ENCODE measurements at places on chromosomes 3 and 15.

DNA sequence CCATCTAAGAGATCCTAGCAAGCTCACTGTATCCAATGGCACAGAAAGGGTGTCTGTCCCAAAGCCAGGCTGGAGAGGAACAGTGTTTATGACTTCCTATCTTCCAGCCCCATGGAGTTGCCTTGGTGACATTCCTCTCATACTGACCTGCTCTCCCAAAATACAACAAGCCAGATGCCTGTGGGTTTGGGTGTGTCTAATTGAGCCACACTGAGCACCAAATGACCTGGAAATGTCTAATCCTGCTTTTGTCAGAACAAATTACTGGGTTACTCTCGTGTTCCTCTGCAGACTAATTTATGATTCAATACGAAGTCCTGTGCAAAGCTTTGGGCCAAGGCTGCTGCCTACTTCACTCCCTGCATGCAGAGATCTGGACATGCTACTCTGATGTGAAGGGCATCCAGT, 98.1 kb upstream of the STRIT1 start:
- DNase-seq, result no peak

- DNase-seq, result no peak
Measured at GRCh38 chr15:86392296-86392695, 312.6 kb downstream of the AGBL1 start.

- DNase-seq, result no peak
Measured at GRCh38 chr15:100526027-100526481, 2.7 kb downstream of the CERS3 start.

DNA sequence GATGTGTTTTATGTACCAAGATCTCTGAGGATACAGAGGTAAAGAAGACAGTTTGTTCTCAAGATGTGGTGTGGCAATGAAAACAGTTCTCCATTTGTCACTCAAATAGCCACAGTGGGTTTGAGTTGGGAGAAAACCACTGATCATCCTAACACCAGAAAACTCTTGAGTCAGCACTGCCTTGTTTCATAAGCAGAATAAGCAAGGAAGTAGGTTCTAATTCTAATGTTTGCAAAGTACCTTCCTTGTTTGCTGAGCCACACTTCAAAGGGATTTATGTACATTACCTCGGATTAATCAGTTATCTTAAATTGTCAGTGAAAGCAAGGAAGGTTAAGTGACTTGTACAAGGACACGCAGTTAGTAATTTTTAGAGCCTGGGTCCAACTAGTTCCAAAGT, 107.8 kb upstream of the BOC start:
- no peak for DNase-seq

DNA sequence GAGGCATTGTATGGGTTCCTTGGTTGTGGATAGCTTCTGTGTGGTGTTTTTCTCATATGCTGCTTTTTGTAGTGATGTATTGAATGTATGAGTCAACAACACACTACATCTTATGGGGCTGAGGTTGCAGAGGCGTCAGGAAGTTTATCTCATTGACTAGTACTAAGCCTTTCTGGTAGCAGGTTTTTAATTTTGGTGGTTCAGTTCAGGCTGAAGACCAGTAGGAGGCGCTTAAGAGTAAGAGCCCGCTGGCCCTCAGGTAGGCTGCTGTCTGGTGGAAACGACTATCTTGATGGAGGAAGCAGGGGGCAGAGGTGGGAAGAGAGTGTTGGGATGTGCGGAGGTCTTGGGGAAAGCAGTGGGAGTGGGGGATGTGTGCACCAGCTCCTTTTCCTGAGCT, 62.4 kb downstream of the RTP4 start:
- DNase-seq, result no peak

DNA sequence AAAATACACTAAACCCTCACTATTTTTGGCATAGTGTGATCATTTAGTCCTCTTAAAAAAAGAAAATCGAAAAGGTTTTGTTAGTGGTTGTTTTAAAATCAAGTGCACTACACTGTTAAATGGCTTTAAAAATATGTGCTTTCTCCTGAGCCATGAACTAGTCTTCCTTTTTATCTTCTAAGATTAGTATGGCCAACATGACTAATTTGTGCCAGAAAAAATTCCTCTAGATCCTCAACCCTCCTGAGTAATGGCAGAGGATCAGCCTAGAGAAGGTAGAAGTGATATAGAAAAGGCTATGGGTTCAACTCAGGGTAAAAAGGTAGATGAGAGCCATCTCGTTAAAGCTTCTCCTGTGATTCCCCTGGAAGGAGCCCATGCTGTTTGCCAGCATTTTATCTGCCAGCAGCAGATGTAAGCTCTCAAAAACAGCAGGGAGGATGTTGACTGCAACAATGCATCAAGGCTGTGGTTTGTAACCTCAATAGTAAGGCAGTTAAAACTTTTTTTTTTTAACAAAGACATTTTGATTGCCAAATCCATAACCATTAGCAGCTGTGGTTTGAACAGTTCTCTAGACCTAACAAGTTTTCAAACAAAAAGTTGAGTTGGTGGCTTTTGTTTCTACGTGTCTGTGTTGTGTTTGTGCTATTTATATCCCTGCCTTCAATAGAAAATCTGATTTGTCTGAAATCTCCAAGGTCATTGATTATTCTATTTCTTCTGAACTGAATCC, 30.2 kb upstream of the ZNF609 start:
- peak; percentile 20 for DNase-seq

GRCh38 chr3:67288466-67289106, 290.5 kb downstream of the KBTBD8 start:
- no peak for DNase-seq

DNA sequence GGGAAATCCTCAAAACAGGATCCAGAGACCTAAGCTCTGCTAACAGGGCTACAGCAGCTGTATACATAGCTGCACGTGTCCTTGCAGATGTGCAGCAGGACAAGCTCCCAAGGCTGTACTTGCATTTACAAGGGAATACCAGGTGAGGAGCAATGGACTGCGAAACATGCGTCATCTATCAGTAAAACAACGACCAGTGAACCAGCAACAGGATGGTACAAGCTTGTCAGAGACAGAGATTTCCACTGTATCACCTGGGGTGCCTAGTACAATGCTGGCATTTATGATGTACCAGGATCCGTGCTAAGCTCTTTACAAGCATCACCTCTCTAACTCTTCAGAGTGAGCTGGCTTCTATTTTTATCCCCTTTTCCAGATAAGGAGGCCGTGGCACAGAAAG, 227.3 kb downstream of the FOXP1 start:
- no peak for DNase-seq

- no peak for DNase-seq
Measured at GRCh38 chr15:60656481-60656880, 177.5 kb upstream of the ICE2 start.

GRCh38 chr15:50390554-50391264, 33.5 kb upstream of the USP8 start:
- no peak for DNase-seq

DNA sequence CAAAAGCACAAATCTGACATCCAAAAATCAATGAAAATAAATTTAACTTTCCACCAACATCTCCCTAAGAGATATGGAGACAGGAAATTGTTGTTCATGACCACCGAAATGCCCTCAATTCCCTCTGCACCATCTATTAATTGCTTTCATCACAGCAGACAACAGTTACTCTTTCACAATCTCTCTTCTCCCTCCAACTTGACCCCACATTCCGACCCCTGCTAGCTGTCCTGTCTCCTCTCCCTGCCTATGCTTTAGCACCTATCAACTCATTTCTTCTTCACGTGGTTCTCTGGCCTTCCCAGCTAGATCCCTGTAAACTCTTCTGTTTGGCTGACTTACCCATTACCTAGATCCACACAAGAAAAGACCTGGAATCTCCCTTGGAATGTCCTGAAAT, 173.9 kb upstream of the ADAMTS9 start:
- DNase-seq, result no peak

- DNase-seq, result no peak
Measured at GRCh38 chr15:44712346-44713005, 1.2 kb downstream of the B2M start.

DNA sequence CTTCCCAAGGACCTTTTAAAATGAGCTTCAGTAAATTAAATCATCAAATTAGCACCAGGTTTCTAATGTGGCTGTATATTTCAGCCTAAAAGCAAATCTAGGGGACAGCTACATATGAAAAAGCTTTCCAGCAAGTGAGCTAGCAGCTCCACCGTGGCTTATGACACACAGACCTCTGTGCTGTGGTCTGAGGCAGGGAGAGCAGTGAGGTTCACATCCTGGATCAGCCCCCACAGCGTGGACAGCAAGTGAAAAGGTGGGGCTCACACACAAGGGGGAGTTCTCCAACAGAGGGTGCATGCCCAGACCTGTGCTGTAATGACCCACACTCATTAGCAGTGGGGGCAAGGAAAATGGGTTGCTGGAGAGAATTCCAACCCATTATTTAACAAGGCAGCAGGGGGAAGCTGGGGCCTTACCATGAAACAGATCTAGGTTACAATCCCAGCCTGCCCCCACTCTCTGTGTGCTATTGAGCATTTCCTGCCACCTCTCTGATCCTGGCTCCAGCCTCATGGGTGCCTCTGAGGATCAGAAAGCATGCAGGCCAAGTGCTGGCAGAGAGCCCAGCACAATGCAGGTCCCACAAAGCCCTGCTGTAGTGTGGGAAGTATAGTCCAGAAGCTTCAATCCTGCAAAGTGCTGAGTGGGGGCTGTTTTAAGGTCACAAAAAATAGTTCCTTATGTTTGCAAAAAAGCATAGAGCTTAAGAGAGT, 48.2 kb downstream of the RASGRF1 start:
- DNase-seq, result no peak

- DNase-seq, result no peak
Measured at GRCh38 chr3:120448756-120449155, 2.0 kb downstream of the FSTL1 start.

DNA sequence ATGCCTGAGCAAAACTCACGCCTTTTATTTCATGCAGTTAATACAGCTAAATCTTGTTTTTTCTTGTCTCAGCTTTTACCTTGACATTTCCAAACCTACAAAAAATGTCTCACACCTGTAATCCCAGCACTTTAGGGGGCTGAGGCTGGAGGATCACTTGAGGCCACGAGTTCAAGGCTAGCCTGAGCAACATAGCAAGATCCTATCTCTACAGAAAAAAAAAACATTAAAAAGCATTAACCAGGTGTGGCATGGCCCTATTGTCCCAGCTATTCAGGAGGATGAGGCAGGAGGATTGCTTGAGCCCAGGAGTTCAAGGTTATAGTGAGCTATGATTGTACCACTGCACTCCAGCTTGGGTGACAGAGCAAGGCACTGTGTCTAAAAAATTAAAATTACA, 3.9 kb upstream of the TMEM212 start:
- no peak for DNase-seq

DNA sequence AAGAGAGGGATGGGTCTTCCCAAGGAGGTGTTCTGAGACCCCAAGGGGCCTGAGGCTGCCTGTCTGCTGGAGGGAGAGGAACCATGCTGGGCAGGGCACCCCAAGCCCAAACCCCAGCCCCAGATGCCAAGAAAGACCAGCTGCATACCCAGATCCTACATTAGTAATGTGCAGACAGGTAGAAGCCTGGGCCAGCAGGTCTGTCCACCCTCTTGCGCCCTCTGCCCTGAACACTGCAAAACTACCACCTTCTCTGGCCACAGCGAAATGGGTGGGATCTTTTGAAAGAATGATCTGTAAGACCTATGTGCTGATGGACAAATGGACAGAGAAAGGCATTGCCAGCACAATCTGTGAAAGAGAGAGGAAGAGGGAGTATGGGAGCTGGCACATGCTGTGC, 283.2 kb downstream of the EPHB1 start:
- no peak for DNase-seq

GRCh38 chr3:8648909-8649741, 4.5 kb upstream of the SSUH2 start:
- no peak for DNase-seq

- no peak for DNase-seq
Measured at GRCh38 chr3:150329408-150329807, 78.7 kb upstream of the TSC22D2 start.

GRCh38 chr3:49244581-49245205, 32.3 kb downstream of the C3orf62 start:
- DNase-seq, result no peak

DNA sequence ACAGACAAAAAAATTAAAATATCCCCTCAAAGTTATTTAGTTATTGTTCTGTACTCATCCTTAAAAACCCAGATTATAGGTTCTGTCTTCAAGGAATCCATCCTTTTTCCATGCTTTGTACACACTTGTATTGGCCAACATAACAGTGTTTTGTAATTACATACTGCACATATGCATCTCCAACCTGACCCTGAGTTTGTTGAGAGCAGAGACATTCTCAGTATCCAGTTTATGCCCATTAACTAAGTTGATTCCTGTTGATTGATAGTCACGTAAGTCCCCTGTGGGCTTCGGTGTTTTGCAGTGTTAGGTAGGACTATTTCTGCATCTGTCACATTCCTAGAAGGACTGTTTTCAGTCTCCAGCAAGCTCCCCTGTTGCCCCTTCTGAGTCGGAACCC, 33.6 kb downstream of the MOBP start:
- DNase-seq, result no peak

DNA sequence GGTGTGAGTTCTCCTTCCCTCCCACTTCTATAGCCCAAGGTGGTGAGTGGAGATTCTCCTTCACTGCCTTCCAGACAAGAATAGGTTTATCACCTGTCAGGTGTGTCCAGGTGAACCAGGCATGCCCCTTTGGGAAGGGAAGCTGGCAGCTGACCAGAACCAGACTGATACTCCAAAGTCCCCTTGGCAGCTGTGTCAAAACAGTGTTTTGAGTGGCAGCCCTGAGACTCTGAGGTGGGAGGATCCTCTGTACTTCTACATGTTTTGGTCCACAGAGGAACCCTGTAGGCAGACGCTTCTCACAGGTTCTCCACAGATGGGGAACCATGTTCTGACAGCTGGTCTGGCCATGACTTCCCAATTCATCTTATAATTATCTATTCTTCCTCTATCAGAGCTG, 30.1 kb downstream of the ISL2 start:
- no peak for DNase-seq

- DNase-seq, result no peak
Measured at GRCh38 chr3:184602372-184603150, 41.0 kb downstream of the EPHB3 start.

GRCh38 chr3:125116311-125117080, 60.7 kb upstream of the HEG1 start:
- DNase-seq, result no peak

GRCh38 chr3:134610432-134611385, 40.1 kb downstream of the KY start:
- DNase-seq, result no peak

GRCh38 chr15:78016860-78017259, 60.7 kb downstream of the TBC1D2B start:
- no peak for DNase-seq
